ENCODE measurements at places on chromosomes 5 and 9.
A peak's percentile ranks its signal among the peaks of the same experiment; 100 is the strongest.

- DNase-seq = no peak
Observed at GRCh38 chr5:96075579-96076289, 114.1 kb upstream of the ELL2 start.

- no peak for DNase-seq
Observed at GRCh38 chr5:174453690-174454089, 270.7 kb upstream of the MSX2 start.

GRCh38 chr5:148384380-148384737 lies 601 bp downstream of the FBXO38 start:
- no peak for DNase-seq

DNA sequence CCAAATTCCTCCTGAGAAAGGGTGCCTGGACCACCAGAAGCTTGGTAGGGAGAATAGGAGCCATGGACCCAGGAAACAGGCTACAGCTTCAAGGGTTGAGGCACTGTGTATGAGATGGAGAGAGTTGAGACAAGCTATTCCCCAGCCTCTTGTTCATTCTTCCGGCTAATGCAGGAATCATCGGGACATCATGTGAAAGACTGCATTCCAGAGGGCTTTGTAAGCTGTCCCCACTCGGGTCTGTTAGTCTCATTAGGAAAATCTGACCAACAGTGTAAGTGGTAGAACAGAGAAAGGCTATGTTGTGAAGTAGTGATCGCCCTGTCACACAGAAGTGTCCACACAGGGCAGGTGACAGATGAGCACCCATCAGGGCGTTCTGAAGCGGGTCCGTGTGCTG lies 81.4 kb downstream of the GABBR2 start:
- DNase-seq = no peak

DNA sequence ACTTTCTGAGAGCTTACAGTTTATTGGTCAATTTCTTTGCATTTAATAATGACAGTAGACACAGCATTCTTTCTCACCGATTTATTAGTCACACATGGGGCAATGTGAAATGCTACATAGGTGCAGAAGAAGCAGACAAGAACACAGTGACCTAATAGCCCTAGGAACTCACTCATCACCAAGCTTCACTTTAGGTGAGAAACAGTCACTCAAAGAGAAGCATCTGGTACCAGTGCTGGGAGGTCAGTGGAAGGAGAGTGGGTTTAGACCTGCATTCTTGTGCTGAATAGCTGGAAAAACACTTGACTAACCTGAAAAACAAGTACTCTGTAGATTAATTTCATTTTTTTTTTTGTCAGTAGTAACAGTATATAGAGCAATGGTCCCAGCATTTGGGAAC lies 179.6 kb downstream of the GRIA1 start:
- no peak for DNase-seq

GRCh38 chr5:1405121-1405520 lies 40.1 kb downstream of the SLC6A3 start:
- no peak for DNase-seq

DNA sequence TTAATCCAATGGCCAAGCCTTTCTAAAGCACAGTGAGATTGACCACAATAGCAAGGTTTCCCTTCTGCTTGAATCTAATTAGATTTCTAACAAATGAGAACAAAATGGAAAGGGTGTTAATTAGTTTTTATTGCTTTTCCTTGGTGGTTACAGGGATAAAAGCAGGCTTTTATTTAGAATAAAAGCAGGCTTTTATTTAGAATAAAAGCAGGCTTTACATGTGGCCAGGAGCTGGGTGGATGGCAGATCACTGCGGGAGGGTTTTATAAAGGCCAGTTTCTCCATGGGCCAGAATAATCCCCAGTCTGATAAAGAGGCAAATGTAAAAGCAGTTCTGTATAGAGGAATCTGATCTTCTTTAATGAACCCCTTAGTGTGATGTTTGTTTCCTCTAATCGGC lies 470.2 kb downstream of the TMEM232 start:
- no peak for DNase-seq

DNA sequence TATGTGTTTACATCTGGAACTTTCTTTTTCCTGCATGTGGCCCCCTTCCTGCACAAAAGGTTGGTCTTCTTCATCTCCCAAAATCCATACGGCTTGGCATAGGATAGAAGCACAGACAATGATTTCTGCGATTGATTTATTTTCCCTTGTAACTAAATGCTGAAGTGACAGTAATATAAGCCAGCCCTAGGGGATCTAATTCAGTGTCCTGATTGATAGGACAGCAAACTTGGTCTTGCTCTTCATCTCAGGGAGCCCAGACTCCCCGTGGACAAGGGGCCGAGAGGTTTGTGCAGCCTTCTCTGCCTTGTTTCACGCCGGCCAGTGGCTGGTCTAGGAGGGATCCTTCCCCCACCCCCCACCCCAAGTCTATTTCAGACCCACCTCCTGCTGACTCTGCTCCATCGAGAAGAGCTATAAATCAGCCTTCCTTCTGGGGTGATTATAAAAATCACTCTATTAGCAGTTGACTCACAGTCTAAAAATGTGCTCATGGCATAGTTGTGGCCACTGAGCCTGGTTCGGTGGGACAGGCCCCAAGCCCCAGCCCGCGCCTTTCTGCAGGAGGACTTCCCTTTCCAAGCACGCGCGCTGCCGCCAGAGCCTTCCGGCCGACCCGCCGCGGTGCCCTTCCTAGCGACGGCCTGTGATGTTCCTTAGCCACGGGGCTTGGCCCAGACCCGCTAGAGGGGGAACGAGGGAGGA lies 89.8 kb upstream of the COL5A1 start:
- DNase-seq = peak; percentile 30

DNA sequence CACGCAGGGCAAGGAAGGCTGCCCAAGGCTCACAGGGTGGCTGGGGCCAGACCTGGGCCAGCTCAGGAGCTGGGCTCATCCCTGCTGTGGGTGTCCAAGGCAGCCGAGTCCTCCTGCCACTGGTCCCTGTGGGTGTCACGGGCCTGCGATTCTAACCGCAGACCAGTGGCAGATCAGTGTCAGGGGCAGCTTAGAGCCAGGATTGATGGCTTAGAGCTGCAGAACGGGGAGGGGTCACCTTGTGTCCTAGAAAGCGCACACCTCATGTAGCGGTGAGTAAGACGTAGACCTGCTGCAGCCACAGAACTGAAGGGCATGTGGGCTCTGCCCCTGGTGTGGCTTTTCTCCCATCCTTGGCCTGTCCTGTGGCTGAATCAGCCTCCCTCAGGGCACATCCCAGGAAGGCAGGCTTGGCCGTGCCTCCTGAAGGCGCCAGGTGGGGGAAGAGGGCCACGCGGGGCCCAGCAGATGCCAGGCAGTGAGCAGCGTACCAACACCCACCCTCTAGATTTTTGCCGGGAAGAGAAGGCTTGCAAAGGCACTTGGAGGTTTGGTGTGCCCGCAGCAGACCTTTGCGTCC lies 78.3 kb upstream of the FCN2 start:
- no peak for DNase-seq

Data from breast epithelium (tissue), 4 donors.